Inflammatory macrophage treated with lipopolysaccharide for 4 hours (primary cell): ENCODE measurements at places on chromosomes 2 and 18.

DNA sequence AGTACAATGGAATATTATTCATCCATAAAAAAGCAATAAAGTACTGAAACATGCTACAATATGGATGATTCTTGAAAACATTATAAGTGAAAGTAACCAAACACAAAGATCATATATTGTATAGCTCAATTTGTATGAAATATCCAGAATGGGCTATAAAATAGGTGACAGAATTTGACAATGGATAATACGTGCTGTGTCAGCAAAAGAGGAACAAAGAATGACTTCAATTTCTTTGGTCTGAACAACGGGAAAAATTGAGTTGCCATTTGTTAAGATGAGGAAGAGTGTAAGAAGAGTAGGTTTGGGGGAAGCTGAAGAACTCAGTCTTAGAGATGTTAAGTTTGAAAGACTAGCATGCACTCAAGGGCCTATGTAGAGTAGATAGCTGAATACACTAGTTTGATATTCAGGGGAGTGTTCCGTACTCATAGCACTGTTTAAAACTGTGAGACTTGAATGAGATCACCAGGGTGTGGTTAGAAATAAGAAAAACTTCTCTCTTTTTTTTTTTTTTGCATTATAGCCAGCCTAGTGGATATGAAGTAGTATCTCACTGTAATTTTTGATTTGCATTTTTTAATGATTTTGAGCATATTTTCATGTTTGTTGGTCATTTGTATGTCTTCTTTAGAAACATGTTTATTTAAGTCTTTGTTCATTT is 213.6 kb downstream of the NR4A2 start:
- DNase-seq: no peak

DNA sequence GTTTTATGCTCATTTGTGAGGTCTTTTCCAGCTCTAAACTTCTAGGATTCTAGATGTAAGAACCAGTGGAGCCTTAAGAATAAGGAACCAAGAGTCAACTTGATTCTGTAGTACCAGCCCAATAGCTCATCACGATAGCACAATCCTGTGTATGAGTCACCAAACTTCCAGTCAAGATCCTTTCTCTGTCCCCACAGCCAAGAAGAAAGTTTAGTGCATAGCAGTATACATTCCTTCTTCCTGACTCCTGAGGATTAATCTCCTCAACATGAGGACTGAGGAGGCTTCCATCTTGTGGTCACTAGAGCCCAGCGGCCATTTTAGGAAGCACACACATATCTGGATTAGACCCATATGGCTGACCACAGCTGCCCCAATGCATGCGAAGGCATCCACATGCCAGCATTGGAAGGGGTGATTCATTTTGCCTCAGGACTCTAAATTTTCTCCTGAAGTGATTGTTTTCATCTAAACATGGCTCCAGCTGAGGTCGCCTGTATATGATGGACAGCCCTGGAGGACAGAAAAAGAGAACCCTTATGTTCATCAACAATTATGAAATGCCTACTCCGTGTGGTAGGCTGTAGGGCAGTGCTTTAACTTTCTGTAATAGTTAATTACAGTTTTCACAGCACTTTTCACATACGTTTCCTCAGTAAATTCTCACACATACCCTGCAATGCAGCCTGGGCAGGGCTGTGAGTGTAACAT is 53.5 kb downstream of the RASGRP3 start:
- peak; percentile 46 for DNase-seq

- no peak for DNase-seq
Measured at GRCh38 chr2:128412181-128412871, 93.7 kb upstream of the HS6ST1 start.

DNA sequence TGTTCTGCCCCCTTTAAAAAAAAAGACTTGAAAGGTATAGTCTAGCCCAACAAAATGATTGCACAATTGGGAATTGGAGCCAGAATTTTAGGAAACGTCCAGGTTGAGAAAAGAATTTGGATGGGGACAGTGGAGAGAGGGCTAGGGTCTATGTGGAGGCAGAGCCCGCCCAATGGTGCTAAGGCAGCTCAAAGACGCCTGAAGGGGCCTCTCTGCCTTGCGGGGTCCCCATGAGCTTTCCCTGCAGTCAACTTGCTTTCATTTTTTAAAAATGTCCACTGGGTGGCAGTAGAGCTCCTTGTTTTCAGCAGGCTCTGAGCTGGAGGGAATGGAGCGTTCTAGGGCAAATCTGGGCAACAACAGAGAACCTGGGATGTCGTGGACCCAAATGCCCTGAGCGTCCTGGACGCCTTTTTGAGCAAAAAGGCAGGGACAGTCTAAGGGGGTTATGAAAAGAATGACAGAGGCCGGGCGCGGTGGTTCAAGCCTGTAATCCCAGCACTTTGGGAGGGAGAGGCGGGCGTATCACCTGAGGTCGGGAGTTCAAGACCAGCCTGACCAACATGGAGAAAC is 40.2 kb upstream of the ITM2C start:
- peak; percentile 79 for DNase-seq

DNA sequence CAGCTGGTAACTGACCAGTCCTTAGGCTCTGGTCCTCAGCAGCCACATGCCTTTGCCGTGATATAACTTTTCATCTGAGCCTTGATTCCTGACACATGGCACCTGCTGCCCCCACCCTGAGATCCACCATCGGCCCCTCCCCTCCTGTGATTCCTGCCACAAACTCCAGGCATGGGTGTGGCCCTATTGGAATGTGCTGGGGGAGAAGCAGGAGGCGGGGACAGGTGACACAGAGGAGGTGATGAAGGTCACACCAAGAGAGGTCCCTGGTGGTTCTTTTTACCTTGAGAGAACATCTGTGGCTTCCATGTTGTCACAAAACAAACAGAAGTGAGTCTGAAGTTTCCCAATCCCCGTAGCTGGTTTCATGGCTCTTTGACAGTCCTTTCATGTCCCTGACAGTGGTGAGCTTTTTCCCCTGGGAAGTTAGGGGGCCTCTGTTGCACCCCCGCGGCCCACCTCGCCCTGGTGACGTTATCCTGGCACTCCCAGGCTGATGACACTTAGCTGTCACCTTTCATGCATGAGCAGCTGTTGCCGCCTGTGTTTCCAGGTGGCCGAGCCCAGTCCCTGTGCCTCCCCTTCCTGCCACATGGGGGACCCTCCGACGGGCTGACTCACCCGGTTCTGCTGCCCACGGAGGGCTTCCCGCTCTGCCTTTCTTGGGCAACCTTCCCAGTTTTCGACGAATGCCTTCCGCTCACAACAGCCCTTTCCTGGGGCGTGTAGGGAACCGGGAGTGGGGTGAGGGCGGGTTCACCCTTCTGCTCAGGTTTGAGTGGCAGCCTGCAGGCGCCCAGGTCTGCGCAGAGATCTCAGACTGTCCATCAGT is 66.3 kb upstream of the GLI2 start:
- DNase-seq: no peak

DNA sequence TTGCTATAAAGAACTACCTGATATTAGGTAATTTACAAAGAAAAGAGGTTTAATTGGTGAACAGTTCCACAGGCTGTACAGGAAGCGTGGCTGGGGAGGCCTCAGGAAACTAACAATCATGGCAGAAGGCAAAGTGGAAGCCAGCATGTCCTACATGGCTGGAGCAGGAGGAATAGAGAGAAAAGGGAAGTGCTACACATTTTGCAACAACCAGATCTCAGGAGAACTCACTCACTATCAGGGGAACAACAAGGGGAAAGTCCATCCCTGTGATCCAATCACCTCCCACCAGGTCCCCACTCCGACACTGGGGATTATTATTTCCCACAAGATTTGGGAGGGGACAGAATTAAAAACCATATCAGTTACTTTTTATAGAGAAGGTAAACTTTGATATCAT is 273.5 kb upstream of the MMADHC start:
- peak; percentile 34 for DNase-seq

DNA sequence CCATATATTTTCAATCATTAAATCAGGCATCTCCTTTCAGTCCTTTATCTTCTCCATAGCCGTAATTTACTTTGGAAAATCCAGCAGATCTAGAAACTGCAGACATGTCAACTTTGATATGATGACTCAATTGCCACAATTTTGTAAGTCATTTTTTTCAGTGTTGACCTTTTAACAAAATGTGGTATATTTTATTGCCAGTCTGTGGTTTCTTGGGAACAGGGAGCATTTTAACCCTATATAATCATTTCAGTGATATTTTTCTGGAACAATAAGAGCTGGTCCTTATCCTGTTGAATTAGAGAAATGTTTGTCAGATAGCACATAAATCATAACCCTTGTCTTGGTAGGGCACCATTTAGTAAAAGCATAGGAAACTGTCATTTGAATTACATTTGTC is 90.9 kb upstream of the UBXN4 start:
- DNase-seq: no peak

DNA sequence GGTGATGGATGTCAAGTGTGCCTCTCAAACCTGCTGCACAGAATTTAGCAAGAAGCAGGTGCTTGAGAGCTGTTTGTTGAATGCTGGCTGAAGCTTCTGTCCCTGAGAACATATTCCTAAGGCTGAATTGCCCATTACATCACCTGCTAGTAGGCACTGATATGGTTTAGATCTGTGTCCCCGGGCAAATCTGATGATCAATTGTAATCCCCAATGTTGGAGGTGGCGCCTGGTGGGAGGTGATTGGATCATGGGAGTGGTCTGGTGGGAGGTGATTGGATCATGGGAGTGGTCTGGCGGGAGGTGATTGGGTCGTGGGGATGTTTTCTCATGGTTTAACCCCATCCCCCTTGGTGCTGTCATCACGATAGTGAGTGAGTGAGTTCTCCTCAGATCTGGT is 128.0 kb downstream of the HRH4 start:
- no peak for DNase-seq

- DNase-seq: no peak
Measured at GRCh38 chr2:105977212-105977611, 216.9 kb downstream of the UXS1 start.

GRCh38 chr18:6546229-6546628 is 131.5 kb upstream of the L3MBTL4 start:
- no peak for DNase-seq

GRCh38 chr2:52314231-52314630 is 1282.3 kb upstream of the NRXN1 start:
- no peak for DNase-seq

DNA sequence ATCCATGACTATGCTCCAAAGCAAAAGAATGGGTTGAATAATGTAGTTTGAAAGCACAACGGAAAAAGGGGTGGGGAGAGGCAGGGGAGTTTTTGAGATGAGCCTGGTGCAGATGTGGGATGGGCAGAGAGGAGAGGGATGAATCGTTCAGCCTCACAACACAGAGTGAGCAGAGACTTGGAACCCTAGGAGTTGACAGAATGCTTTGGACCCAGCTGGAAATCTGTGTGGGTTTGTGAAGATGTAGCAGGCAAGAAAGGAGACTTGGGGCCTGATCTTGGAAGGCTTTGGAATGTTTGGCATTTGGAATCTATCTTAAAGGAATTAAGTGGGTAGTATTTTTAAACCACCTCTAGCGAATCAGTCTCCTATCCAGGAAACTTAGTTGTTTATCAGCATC is 66.0 kb upstream of the KCTD1 start:
- no peak for DNase-seq

GRCh38 chr2:104045071-104045470 is 808.8 kb upstream of the POU3F3 start:
- no peak for DNase-seq

GRCh38 chr2:39837856-39838453 is 58.9 kb upstream of the THUMPD2 start:
- DNase-seq: no peak

DNA sequence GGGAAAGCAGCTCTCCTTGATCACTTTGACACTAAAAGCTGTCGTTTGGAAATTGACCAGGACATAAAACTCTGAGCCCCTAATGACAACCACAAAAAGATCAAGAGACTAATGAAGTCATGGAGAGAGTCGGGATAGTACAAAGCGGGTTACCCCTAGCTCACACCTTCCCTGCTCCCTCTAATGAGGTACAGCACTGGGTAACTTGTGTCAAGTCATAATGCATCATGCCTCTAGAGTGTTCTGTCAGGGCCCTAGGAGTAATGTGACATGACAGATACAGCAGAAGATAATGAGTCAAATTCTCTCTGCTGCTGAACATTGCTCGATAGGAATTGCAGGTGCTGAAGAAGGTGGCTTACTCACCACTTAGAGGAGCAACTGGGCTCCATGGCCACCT is 130.7 kb downstream of the AQP4 start:
- no peak for DNase-seq

- no peak for DNase-seq
Measured at GRCh38 chr2:228446734-228447133, 265.2 kb upstream of the SPHKAP start.

GRCh38 chr2:108579623-108580022 is 45.4 kb downstream of the LIMS1 start:
- DNase-seq: no peak

GRCh38 chr2:49940626-49941025 is 786.3 kb upstream of the FSHR start:
- peak; percentile 9 for DNase-seq

DNA sequence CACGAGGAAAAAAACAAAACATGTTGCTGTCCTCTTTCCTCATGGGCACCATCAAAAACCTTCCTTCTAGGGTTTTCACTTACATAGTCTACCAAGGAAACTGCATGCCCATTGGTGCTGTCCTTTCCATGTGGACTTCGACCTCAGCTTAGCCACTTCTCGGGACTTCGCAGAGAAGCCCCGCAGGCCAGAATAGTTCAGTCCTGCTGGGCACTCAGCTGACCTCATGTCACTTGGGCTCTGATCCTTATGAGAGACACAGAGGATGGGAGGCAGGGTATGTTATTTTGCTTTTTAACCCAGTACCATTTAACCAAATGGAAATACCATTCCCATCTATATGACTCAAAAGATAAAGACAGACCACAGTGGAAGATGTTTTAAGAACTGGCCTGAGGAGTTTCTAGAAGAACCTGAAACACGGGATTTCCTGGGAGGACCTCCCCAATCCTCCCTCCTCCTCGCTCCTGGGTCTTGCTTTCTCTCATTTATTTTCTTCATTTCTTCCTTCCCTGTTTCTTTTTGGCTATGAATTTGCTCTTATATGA is 28.4 kb downstream of the AAK1 start:
- DNase-seq: no peak

GRCh38 chr2:68854476-68854875 is 16.7 kb downstream of the BMP10 start:
- DNase-seq: peak; percentile 91

GRCh38 chr2:121809607-121810006 is 54.2 kb downstream of the TSN start:
- DNase-seq: no peak

DNA sequence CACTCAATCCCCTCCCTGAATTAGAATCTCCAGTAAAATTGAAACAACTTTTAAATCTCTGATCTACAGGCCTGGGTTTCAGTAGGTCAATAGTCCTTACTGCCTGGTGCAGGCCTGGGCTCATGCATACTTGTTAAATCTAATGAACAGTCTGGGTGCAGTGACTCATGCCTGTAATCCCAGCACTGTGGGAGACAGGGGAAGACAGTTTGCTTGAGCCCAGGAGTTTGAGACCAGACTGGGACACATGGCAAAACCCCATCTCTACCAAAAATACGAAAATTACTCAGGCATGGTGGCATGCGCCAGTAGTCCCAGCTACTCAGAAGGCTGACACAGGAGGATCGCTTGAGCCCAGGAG is 94.7 kb upstream of the SP3 start:
- DNase-seq: no peak

- DNase-seq: no peak
Measured at GRCh38 chr2:86785456-86785855, 5.3 kb downstream of the CD8A start.

GRCh38 chr2:241014764-241015163 is 16.3 kb downstream of the SNED1 start:
- DNase-seq: no peak
